ENCODE measurements at places on chromosomes 12 and 14.
A peak's percentile ranks its signal among the peaks of the same experiment; 100 is the strongest.

GRCh38 chr12:67088401-67089118, 180.6 kb upstream of the CAND1 start:
- DNase-seq: no peak

GRCh38 chr12:47356129-47356700, 276.5 kb upstream of the AMIGO2 start:
- no peak for DNase-seq

- no peak for DNase-seq
These were observed 35.6 kb upstream of the FICD start for GRCh38 chr12:108479364-108480070.

- no peak for DNase-seq
These were observed 116.8 kb upstream of the NAP1L1 start for GRCh38 chr12:76201316-76201715.

GRCh38 chr12:6182279-6182898, 17.8 kb upstream of the CD9 start:
- peak; percentile 52 for DNase-seq

GRCh38 chr12:69647178-69647577, 36.5 kb upstream of the LRRC10 start:
- no peak for DNase-seq

GRCh38 chr14:61623927-61624326, 71.4 kb upstream of the HIF1A start:
- DNase-seq: no peak

GRCh38 chr14:47744155-47744554, 68.8 kb upstream of the MDGA2 start:
- no peak for DNase-seq

DNA sequence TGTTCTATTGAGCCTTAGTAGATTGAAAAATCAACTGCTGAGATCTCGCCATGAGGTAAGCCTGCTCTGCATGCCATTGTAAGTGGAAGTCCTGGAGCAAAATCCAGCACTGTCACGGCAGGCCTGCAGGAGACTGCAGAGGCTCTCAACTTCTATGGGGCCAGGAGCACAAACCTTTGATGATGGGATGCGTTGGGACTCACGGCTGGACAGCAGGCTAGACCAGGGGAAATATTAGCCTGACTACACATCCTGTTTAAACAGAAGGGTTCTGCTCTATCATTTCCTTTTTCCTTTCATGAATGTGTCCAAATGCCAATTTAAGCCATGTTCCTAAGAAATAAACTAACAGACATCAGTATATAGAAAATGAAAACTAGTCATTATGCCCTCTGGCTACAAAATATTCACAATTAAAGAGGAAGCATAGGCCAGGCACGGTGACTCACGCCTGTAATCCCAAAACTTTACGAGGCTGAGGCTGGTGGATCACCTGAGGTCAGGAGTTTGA, 33.9 kb upstream of the RASSF8 start:
- no peak for DNase-seq

GRCh38 chr12:114668151-114668885, 15.7 kb downstream of the TBX3 start:
- DNase-seq: no peak

- no peak for DNase-seq
These were observed 55.9 kb downstream of the TSPAN11 start for GRCh38 chr12:30982413-30982812.

DNA sequence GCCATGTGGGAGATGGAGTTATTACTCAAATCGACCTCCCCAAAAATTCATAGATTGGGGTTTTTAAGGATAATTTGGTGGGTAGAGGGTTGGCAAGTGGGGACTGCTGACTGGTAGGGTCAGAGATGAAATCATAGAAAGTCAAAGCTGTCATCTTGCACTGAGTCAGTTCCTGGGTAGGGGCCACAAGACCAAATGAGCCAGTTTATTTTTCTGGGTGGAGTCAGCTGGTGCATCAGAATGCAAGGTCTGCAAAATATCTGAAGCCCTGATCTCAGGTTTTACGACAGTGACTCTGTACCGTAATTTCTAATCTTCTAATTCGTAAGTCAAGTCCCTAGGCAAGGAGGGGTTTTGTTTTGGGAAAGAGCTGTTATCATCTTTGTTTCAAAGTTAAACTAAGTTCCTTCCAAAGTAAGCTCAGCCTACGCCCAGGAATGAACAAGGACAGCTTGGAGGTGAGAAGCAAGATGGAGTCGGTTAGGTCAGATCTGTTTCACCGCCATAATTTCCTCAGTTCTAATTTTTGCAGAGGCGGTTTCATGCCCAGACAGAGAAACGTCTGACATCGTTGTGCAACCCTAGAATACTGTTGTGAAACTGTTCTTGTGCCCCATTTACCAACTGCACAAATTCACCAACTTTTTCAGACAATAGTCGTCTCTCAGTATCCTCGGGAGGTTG, 104.5 kb upstream of the SFSWAP start:
- DNase-seq: no peak

DNA sequence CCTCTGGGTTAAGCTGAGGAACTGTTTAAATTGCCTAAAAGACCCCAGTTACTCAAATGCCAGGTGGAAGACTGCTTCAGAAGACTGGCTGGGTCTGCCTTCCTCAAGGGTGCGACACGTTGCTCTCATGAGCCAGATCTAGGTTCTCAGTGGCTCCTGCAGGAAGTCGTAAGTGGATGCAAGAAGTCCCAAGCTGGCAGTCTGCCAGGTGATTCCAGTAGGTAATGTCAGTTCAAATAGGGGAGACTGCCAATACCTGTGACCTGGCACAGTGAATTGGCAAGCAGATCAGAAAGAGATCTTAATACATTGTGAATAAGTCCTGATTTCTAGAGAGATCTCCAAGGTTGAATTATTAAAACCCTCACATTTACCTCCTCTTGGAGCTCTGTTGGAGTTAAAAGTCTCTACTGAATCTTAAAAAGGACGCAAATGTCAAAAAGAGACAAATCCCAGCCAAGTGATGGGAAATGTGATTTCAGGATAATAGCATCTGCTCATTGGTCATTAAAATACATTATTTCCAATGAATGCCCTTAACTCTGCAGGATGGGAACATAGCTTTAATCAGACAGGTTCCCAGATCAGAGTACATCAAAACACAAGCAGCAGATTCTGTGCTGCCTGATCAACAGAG, 98.8 kb upstream of the FRMD6 start:
- no peak for DNase-seq

DNA sequence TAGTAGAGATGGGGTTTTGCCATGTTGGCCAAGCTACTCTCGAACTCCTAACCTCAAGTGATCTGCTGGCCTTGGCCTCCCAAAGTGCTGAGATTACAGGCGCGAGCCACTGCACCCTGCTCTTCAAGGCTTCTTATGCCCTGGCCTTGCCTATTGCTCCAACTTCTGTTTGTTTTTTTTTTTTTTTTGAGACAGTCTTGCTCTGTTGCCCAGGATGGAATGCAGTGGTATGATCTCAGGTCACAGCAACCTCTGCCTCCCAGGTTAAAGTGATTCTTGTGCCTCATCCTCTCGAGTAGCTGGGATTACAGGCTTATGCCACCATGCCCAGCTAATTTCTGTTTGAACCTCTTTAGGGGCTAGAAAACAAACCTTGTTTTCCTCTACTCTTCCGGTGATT, 6.0 kb upstream of the ABCD4 start:
- DNase-seq: no peak

GRCh38 chr12:129332286-129332685, 479.0 kb downstream of the GLT1D1 start:
- DNase-seq: no peak

GRCh38 chr12:104490850-104491249, 34.1 kb downstream of the CHST11 start:
- DNase-seq: no peak

DNA sequence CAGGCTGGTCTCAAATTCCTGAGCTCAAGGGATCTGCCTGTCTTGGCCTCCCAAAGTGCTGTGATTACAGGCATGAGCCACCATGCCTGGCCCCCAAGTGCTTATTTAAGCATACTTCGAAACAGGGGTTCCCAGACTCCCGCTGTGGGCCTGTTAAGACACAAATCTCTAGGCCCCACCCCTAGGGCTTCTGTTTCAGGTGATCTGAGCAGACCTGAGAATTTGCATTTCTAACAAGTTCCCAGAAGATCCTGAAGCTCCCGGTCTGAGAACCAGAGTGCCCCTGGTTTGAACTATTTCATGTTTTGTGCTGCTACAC, 25.0 kb downstream of the GCH1 start:
- no peak for DNase-seq

DNA sequence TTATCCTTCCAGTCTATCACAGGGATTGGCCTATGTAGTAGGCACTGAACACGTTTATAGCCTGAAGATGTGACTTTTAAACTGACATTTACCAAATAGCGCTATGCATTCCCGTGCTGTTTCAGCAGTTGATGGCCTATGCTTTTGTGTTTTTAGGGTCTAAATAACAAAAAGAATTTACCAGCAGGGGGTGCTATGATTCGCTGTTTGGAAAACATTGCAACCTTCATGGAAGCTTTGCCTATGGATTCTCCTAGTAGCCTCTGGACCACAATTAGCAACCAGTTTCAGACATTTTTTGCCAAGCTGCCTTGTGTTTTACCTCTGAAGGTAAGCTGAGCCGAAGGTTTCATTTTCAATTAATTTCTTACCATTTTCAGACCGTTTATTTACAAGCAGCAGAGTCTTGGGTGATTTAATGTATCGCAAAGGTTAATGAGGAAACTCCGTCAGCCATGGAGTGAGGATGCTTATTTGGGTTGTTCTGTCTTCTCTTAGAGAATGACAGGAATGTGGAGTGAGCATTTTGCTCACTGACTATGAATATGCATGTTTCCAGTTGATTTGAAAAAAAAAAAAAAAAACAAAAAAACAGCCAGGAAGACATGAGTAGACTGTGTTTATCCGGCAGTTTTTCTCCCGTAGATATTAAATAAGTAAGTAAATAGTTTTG, 133.1 kb downstream of the PRIMA1 start:
- peak; percentile 3 for DNase-seq

GRCh38 chr12:44015333-44015941, 179.6 kb downstream of the TMEM117 start:
- peak; percentile 38 for DNase-seq

GRCh38 chr12:89353188-89353822, 1.0 kb upstream of the DUSP6 start:
- no peak for DNase-seq

- no peak for DNase-seq
These were observed 258.0 kb upstream of the PLEKHG7 start for GRCh38 chr12:92444763-92445162.

GRCh38 chr14:39967885-39968284, 535.7 kb upstream of the FBXO33 start:
- no peak for DNase-seq

GRCh38 chr12:9669019-9669326, 540 bp upstream of the CLEC2D start:
- no peak for DNase-seq

DNA sequence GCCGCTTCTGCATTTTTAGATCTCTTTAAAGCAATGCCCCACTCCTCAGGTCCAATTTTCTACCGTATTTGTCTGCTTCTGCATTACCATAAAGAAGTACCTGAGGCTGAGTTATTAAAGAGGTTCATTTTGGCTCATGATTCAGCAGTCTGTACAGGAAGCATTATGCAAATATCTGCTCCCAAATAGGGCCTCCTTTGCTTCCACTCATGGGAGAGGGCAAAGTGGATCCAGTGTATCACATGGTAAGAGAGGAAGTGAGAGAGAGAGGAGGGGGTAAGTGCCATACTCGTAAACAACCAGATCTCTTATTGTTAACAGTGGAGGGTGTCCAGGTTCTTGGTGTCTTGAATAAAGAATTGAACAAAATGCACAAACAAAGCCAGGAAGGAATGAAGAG, 316.1 kb upstream of the SEL1L start:
- no peak for DNase-seq

GRCh38 chr12:124004233-124004875, 31.3 kb downstream of the ZNF664 start:
- DNase-seq: no peak

DNA sequence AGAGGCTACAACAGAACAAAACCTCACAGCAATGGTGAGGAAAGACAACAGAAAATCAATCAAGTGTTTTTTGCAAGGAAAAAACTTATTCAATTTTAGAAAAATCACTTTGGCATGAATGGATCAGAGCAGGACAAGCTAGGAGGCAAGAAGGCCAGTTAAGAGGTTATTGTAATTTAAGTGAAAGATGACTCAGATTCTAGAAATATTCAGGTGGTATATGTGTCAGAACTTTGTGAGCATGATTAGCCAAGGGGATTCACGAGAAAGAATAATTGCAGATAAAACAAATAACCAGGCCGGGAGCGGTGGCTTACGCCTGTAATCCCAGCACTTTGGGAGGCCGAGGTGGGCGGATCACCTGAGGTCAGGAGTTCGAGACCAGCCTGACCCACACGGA, 12.7 kb downstream of the GCH1 start:
- DNase-seq: no peak

DNA sequence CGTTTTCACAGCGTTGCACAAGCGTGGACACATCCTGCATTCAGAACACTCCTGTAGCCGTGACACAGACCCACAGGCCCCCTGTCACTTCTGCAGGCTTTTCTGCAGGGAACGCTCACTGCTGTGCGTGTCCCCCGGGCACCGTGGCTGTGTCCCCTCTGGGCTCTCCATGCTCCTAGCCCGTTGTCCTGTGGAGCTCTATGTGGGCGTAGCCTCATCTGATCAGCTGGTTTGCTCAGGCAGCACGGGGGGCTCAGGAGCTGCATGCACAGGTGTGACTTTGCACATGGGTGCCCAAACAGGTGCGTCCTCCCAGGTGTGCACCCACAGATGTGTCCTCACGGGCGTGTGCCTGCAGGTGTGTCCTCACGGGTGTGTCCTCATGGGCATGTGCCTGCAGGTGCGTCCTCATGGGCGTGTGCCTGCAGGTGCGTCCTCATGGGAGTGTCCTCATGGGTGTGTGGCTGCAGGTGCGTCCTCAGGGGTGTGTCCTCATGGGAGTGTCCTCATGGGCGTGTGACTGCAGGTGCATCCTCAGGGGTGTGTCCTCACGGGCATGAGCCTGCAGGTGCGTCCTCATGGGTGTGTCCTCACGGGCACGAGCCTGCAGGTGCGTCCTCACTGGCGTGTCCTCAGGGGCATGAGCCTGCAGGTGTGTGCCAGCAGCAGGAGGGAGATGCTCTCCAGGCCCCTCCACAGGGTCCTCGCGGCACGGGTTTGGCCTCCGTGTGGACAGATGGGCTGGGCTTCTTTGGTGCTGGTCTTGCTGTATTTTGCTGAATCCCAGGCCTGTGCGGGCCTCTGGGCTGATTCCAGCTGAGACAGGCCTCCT, 17.5 kb downstream of the MTA1 start:
- DNase-seq: no peak
